MV-4-11 (cell line): ENCODE measurements at places on chromosomes 5 and 9.

DNA sequence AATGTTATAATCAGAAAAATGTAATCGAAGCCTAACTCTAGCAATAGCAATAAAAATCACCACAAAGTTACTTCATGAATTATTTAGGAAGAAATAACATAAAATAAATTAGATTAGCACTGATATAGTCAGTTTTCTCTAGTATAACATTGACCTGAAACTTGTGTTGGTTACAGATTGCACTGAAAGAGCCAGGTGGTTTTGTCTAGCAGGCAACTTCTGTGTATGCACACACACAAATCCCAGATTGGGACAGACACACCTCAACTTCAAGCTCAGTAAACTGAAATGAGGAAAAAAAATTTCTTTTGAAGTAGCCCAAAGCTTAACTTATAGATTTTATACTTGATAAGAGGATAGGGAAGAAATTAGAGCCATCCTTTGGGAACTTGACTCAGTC, 129.3 kb downstream of the EFNA5 start:
- no peak for DNase-seq

DNA sequence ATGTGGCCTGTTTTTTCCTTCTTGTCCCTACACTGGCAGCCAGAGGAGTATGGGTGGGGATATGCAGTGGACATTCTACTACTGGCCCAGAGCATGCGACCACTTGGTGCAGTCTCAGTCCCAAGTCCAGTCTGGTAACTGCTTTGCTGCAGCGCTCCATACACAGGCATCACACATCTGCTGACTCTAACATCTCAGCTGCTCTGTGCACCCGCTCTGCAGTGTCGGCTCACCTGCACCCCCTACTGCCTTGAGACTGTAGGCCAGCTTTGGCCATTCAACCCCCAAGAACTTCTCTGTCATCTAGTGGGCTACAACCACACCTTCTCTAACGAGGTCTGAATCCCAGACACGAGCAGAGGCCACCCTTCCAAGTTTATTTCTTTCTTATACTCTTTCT, 46.4 kb upstream of the SLCO6A1 start:
- peak; percentile 12 for DNase-seq

- DNase-seq = no peak
Measured at GRCh38 chr9:137439158-137439714, 1.9 kb downstream of the ENTPD8 start.

GRCh38 chr5:80348171-80348570, 28.4 kb downstream of the SPZ1 start:
- peak; percentile 37 for DNase-seq

- DNase-seq = peak; percentile 32
Measured at GRCh38 chr5:160792281-160792680, 59.7 kb downstream of the ATP10B start.

- no peak for DNase-seq
Measured at GRCh38 chr5:10315824-10316509, 8.3 kb upstream of the CMBL start.

GRCh38 chr9:120891884-120892747, 15.1 kb upstream of the PHF19 start:
- no peak for DNase-seq

- no peak for DNase-seq
Measured at GRCh38 chr5:144196612-144197011, 25.9 kb downstream of the KCTD16 start.

DNA sequence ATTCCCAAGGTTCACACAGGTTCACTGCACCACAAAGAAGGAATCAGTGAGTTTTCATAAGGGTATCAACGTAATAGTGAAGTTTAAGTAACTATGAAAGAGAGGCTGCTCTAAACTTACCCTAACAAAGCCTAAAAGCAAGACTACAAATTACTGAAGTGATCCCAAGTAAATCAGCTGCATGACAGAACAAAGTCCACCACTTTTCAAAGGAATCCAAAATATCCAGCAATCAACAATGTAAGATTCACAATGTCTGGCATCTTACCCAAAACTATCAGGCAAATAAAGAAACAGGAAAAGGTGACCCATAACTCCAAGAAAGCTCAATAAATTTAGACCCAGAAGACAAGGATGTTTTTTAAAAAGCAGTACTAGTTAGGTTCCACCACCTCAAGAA, 70.1 kb downstream of the GNAQ start:
- DNase-seq = no peak
